ENCODE measurements at places on chromosomes 4 and X. TPM values are rescaled to one million over a fixed set of nuclear protein-coding genes. Genes with fewer than 3 reads are reported as not detected.

- peak; percentile 0 for DNase-seq
These were observed 16.6 kb upstream of the PTCHD1 start for GRCh38 chrX:23317799-23318724.

GRCh38 chr4:3074846-3075651 is 568 bp downstream of the HTT start:
- peak; percentile 76 for DNase-seq

GRCh38 chr4:169342906-169343564 is 72.3 kb upstream of the SH3RF1 start:
- DNase-seq, result no peak

GRCh38 chr4:10188400-10189004 is 71.9 kb upstream of the WDR1 start:
- DNase-seq, result no peak

GRCh38 chr4:46388857-46389256 is 1.1 kb downstream of the GABRA2 start:
- DNase-seq, result no peak

DNA sequence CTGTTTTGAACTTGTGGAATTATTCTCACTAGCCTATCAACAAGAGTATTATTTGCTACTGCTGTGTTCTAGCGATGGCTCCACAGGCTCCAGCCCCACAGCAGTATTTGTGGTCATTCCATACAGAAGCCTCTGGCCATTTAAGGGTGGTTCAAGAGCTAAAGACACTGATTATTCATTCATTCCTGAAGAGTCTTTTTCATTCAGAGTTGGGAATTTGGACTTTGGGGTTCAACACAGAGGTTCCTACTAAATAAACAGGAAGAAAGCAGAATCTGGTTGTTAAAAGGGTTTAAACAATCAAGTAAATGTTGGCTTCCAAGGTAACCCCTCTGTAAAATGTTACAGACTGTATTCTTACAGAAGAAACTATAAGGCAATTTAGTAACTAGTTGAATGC is 4.3 kb upstream of the MBNL3 start:
- DNase-seq, result no peak

MECP2 gene
- polyA plus RNA-seq, result 5.2 TPM

GUCY1A1 gene
- polyA plus RNA-seq, result 0.88 TPM
